Renal pelvis (tissue), 12 donors: ENCODE measurements at places on chromosomes 3 and 15. TPM values are rescaled to one million over a fixed set of nuclear protein-coding genes. Genes with fewer than 3 reads are reported as not detected.

The FHIT gene
- 28.2 TPM for polyA plus RNA-seq

DNA sequence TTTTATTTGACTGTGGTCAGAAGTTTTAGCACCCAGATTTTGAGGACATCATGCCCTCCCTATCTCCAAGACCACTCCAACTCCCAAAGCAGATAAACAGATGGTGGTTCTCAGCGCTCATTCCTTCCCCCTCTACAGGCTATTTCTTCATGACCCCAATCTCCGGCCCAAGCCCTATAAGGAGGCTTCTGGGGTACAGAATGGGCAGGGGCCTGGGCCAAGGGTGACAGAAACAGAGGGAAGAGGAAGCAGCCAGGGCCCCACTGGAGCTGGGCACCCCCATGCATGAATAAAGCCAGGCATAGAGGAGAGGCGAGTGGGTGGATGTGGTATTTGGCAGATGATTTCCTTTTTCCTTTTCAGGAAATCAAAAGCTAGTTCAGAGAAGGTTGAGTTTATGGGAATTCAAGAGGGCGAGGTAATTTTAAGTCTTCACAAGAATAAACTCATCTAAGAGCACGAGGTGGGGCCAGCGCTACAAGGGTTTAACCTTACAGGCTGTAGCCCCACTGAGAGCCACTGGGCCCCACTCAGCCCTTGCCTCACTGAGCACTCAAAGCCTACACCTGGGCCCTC is 104.8 kb upstream of the HERC1 start:
- no peak for DNase-seq

The SI gene
- polyA plus RNA-seq: not detected

The ALDH1A2 gene
- polyA plus RNA-seq: 336 TPM

The ACP3 gene
- 66.5 TPM for polyA plus RNA-seq
